Spleen (tissue), 13 donors: ENCODE measurements at places on chromosomes 4 and X. TPM values are rescaled to one million over a fixed set of nuclear protein-coding genes. Genes with fewer than 3 reads are reported as not detected.
A peak's percentile ranks its signal among the peaks of the same experiment; 100 is the strongest.

GRCh38 chr4:24754571-24754970 lies 40.8 kb upstream of the SOD3 start:
- DNase-seq = no peak

- no peak for DNase-seq
Measured at GRCh38 chrX:134406356-134407064, 53.5 kb upstream of the HPRT1 start.

- DNase-seq = no peak
Measured at GRCh38 chr4:6548882-6549230, 26.1 kb upstream of the MAN2B2 start.

DNA sequence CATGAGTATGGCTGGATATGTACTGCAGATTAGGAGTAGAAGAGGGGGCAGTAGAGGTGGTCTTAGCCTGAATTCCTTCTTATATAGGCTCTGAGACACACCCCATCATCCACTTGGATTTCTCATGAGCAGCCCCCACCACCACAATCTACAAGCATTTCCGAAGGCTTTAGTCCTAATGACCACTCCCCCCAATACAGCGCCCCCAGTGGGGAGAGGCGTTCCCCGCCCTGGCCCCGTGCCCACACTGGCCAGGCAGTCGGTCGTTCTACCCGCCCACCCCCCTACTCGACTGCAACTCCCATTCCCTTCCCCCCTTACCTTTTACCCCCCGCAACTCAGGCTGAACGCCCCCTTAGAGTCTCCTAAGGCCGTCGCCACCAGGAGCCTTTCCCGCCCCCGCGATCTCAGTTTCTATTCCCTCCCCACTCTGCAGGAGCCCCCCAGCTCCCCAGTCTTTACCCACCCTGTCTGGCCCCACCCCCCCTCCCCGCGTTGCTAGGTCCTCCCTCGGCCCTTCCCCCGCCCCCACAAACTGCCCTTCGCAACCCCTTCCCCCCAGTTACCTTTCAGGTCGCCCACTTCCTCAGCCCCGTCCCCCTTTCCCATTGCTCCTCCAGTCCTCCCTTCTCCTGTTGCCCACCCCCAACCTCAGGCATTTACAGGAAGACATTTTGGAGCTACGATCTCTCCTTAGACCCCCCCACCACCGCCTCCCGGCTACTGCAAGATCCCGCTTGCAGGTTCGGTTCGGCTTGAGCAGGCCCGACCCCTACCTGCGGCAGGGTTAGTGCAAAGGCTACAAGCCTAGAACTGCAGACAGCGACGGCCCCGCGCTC lies 468 bp downstream of the ZMYM3 start:
- DNase-seq = peak; percentile 81

DNA sequence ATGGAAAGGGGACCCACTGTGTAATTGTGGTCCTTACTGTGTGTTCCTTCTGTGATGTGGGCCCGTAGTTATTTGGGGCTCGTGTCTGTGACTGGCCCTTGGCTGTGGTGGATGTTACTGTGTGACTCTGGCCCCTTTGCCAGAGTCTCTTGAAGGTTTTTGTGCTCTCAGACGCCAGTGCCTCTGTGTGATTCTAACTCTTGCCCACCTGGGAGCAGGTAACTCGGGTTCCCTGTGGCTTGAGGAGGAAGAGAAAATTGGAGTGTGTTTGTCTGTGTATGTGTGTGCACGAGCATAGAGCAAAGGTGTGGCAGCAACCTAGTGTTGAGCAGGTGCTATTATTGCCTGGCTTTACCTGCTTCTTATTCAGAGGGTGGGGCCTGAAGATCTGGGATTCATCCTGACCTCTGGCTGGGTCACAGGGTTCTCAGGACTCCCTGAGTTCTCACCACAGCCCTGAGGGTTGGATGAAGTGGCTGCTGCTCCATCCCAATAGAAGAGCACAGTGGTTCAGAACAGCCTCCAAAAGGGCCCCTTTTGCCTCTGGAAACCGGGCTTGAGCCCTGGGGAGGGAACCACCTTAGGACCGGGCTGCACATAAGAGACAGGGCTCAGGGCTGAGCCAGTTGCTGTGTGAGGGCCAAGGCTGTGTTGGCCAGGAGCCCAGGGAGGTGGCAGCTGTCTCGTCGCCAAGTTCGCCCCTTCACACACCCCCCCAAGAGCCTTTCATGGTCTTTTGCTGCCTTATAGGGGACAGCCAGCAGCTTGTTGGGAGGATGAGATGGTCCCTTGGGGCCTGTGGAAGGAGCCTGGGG lies 1.3 kb downstream of the RBM10 start:
- peak; percentile 44 for DNase-seq

DNA sequence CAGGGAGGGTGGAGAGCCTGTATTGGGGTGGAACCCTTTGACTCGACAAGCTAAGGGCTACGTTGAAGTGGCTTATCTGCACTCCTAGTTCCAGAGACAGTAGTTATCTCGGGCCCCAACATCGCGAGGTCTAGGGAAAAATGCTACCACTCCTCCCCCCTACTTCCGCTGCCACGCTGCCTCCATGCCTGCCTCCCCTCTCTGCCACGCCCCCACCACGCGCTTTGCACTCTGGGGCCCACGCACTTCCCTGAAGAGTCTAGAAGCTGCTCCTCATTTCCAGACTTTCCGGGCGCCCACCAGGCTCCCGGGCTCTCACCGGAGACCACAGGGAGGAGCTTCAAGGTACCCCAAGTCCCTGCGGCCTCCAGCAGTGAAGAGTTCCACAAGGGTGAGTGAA lies at the start of gene PASD1:
TSS of gene PASD1 (plus strand) at position 227 of the 400 bp plus-strand sequence. CDS start 37,879 bp downstream, outside the sequence.
- no peak for DNase-seq

- DNase-seq = no peak
Measured at GRCh38 chrX:119672426-119672825, 20.5 kb downstream of the SEPTIN6 start.

DNA sequence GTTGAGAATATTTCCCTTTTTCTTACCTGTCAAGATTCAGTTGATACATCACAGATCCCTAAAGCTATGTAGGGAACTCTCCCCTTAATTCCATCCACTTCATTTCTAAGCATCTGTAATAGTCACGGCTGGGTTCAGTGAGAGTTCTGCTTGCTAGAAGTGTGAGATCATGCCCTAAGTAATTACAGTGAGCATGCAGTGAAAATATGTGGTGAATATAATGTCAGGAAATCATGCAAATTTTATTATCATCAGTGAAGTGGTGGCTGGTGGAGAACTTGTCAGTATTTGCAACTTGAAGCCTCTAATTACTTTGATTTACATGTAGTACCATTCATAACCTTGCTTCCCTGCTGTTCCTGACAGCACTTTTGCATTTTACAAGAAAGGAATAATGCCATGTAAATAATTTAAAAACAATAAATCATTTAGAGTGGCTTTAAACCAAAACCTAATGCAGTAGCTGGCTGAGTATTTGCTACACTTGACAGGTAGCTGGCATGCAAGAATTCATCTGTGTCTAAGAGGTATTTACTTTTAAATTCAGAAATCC lies 28.3 kb upstream of the CFAP299 start:
- no peak for DNase-seq

- DNase-seq = no peak
Measured at GRCh38 chr4:23166407-23166806, 473.7 kb downstream of the GBA3 start.

The CAPN6 gene
- 0.39 TPM for total RNA-seq

The SMIM10L2A gene
- 6.2 TPM for total RNA-seq

The HS6ST2 gene
- total RNA-seq = not detected

The EFNB1 gene
- total RNA-seq = 37.1 TPM

The SLC6A14 gene
- total RNA-seq = not detected
